ENCODE measurements at places on chromosomes 2 and 18.

DNA sequence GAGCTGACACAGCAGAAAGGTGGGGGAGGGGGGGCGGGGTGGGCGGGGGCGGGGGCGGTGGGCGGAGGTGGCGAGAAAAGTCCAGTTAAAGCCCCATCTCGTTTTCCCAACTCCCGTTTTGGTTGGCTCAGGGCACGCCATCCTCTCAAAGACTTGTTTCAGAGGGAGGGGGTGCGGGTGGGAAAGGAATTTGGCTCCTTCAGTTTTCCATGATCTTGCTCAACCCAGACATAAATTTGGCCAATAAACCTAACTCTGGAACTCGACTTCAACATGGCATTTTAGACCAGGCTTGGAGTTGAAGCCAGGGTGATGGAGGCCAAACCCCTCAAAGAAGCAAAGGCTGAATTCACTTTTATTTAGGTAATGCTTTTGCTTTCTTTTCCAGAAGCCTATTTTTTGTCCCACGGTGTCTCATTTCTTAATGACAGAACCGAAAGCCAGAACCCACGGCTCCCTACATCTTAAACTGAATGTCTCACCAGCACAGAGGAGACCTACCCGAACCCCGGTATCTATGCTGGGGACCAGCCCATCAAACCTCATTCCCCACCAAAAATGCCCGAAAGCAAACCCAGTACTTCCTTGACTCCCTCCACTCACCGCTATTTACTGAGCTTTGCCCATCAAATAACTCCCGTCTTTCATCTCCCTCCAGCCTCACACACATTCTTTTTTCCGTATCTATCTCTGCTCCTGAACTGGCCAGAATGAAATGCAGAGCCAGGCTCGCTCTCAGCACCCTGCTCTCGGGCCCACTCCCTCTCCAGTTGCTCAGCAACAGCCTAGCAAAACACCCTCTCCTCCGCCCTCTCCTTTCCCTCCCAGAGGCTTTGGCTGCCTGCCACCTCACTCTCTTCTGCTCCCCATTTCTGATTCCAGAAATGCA is 4.3 kb downstream of the IGFBP5 start:
- no peak for DNase-seq

GRCh38 chr18:23137788-23138216 is 2.5 kb downstream of the CABLES1 start:
- DNase-seq = no peak

- no peak for DNase-seq
These were observed 12.5 kb downstream of the SERPINB7 start for GRCh38 chr18:63787673-63788072.

DNA sequence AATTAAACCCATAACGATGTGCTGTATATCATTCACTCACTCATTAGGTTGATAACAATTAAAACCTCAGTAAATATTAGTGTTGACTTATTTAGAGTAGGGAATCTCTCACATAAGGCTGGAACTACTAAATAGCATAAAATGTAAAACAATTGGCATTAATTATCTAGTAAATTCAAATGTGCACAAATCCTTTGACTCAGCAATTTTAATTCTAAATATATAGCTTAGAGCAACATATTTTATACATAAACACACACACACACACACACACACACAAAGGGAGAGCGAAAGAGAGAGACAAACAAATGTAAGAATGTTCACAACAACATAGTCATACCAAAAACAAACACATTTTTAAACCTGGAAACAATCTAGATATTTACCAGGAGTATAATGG is 443.1 kb upstream of the KCNH7 start:
- DNase-seq = no peak

DNA sequence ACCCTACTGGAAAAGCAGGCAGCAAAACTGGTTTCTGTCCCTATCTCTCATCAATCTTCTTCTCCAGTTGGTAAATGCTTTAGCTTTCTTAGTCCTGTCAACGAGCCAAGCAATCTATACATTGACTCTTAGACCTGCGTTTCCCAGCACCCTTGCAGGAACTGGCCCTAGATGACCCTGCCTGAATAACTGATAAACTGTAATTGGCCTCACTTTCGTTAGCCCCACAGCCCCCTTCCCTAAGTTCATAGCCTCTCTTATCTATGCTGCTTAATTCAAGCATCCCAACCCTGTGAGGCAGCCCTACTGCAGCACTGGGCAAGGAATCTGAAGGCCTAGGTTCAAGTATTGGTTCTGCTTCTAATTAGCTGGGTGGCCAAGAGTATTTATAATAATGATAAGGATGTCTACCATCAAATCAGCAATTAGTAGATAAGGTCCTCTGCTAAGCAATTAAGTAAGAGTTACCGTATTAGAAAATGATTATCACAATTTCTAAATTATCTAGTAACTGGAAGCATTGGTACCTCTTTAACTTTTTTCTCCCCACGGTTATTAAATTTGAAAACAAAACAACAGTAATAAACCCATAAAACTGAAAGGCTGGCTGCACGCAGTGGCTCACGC is 86.4 kb upstream of the RMDN2 start:
- no peak for DNase-seq

DNA sequence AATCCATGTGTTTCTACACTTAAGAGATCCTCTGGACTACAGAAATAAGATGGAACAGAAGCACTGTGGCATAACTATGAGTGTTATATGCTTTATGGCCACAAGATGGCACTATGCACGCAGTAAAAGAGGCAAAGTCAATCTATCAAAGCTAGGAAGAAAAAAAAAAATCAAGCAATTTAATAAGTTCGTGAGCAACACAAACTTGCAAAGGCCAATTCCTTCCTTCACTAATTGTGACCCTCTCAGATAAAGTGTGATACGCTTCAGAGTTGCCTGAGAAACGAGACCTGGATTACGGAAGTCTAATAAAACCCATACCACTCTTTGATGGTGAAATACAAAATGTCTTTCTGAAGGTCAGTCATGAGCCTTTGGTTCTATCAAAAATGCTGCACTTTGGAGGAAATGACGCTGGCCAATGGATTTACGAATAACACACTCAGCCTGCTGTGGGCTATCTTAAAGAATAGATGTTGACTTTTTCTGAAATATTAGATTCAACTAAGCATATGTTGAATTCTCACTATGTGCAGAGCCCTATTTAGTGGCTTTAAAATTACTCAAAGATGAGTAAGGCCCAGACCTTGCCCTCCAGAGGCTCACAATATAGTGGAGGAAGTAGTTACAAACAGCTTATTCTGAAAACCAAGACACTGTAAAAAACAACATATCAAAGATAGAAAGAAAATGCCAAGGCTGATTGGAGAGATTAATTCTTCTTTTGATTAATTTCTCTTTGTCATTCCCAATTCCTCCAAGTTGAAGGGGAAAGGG is 35.5 kb upstream of the TTR start:
- DNase-seq = peak; percentile 40

DNA sequence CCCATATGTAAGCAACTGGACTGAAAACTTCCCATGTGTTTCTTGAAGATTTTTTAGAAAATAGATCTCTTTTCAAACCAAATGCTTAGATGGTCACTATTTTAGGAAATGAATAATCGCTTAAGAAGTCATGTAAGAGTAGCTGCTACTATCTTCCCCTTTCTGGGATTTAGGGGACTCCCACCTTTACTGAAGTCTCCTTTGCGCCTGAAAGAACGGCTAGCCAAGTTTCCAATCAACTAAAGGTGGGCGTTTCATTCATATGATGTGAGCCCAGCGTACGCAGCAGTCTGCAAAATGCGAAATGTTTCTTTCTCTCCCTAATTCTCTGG is 1.1 kb downstream of the DIPK1C start:
- DNase-seq = no peak

DNA sequence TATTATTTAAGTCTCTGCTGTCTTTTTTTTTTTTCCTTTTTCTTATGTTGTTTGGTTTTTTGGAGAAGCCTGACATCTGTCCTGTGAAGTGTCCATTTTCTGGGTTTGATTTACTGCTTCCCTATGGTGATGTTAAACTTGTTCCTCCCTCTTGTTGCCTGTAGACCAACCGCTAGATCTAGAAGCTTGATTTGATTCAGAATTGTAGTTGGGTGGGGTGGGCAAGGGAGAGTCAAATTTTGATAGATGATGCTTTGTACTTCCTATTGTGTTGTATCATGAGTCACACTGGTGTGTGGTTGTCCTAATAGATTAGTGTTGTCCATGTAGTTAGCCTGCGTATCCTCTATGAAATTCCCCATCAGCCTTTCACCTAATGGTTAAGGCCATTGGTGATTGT is 35.4 kb downstream of the CAB39 start:
- DNase-seq = no peak

GRCh38 chr2:241848761-241849615 is 9.7 kb downstream of the PDCD1 start:
- DNase-seq = no peak

GRCh38 chr2:161580426-161580825 is 43.8 kb upstream of the SLC4A10 start:
- no peak for DNase-seq

DNA sequence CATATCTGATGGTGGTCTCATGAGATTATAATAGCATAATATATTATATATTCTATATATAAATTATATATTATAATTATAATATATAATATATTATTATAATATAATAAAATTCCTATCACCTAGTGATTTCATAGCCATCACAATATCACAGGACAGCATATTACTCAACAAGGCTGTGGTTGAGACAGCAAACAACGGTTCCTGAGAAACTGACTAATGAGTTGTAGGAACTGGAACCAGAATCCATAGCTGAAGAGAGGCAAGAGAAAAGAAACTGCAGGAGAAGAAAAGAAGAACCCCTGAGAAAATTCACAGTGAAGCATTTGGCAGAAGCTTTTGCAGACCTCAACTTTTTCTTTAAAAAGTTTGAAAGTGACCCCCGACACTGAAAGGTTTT is 84.0 kb downstream of the BCL2L11 start:
- no peak for DNase-seq

DNA sequence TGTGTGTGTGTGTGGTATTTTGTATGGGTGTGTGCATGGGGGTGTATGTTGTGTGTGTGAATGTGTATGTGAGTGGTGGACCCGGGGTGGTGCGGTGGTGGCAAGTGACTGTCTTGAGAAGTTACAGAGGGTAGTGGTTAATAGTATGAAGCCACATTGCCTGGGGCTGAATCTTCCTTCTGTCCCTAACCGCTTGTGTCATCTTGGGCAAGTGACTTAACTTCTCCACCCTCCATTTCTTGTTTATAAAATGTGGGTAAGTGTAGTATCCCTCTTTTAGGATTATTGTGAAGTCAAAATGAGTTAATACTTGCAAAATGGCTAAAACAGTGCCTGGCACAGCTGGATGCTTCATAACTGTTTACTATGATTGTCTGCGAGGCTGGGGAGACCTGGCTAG is 63.5 kb downstream of the MYCN start:
- no peak for DNase-seq

GRCh38 chr2:19733951-19734425 is 167.8 kb downstream of the TTC32 start:
- peak; percentile 46 for DNase-seq

DNA sequence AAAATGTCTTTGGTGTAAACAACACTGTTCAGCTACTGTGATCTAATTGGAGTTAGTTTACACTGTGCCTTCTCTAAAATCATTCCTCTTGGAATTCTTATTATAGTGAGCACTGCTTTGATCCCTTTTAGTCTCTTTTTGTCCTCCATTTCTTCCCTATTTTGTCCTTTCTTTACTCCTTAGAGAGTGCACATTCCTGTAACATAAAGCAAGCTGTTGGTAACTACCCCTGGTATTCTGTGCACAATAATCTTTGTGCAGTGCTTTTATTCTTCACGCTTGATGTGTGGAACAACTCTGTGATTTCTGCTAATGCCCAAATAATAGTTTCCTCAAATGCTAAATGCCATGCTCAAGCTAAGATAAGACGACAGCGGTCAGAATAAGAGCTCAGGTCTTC is 401.5 kb downstream of the DPP10 start:
- no peak for DNase-seq

DNA sequence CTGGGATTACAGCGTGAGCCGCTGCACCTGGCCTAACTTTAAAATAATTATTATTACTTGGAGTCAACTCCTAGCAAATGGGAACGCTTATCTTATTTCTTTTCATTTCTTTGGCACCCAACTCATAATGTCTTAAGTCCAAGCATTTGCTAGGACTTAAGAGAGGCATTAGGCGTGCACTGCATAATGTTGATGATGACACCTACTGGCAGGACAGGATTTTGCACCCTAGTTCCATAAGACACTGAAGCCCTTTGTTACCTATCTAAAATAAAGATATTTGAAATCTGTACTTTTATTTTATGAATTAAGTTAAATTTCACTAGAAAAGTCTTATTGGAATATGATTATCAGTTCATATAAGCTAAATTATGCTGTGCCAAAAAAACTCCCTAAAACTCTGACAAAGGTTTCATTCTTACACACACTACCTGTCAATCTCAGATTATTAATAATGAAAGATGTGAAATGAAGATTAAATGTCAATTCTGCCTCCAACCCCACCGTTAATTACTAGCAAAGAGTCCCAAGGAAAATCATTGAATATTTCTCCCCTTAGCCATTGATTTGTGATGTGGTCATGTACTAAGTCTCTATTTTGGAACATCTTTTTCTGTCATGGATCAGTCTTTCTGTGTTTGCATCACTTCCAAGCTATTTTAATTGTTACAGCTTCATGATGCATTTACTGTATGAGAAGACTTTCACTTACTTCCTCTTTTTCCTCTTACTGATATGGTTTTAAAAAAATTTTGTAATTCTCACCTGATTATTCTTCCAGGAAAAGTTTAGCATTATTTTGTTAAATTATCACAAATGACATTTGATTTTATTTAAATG is 12.7 kb upstream of the CDH2 start:
- DNase-seq = peak; percentile 35

GRCh38 chr2:64652231-64653108 is 1.2 kb downstream of the SERTAD2 start:
- no peak for DNase-seq

DNA sequence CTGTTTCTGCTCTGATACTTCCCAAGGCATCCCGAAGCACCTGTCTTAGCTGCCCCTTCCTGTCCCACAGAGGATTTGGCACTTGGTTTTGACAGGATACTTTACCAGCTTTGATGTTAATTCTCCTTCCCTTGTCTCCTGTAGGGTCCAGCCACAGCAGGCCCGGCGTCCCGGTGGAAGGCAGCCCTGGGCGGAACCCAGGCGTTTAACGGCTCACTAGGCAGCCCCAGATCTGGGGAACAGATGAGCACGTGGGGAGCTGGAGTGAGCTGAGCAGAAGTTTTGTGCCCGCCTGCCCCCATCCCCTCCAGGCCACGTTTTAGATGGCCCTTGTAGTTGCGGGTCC is 11.4 kb downstream of the ANKRD23 start:
- no peak for DNase-seq

DNA sequence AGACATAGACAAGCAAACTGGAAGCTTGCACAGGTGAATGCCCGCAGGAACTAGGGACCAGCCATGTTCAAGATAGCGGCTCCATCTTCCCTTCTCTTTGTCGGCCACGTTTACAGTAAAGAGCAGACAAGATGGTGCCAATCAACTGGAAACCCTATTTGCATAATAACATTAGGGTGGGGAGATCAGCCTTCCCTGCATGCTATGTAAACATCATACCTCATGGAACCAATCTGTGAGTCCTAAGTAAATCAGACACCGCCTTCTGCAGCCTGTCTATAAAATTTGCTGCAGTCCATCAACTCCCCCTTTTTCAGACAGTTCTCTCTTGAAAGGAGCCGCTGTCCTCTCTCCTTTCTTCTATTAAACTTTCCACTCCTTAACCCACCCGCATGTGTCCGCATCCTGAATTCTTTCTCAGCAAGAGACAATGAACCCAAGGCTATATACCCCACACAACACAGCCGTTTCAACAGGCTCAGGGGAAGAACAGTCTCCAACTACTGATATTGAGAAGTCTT is 384.4 kb downstream of the EIPR1 start:
- no peak for DNase-seq
